B cell (primary cell): ENCODE measurements at places on chromosomes 4 and X. TPM values are rescaled to one million over a fixed set of nuclear protein-coding genes. Genes with fewer than 3 reads are reported as not detected.

- DNase-seq: no peak
Observed at GRCh38 chrX:22078117-22078516, 46.0 kb downstream of the PHEX start.

GRCh38 chr4:6020613-6021012, 2.4 kb upstream of the C4orf50 start:
- DNase-seq: no peak

- DNase-seq: no peak
Observed at GRCh38 chr4:185112104-185112503, 31.0 kb upstream of the SLC25A4 start.

DNA sequence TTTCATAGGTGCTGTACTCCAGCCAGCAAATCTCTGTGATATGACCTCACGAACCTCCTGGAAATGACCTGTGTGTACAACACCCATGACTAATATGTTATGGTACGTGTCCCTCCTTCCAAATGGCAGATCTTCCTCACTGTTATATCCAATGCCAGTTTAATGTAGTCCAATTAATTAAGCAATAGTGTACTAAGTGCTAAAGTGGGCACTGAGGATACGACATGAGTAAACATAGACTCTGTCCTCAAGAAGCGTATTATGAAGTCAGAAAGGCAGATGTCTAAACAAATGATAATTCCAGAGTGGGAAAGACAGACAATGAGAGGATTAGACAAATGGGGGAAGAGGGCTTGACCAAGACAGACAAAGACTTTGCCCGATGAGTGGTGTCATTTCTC, 33.9 kb downstream of the GPRIN3 start:
- no peak for DNase-seq

DNA sequence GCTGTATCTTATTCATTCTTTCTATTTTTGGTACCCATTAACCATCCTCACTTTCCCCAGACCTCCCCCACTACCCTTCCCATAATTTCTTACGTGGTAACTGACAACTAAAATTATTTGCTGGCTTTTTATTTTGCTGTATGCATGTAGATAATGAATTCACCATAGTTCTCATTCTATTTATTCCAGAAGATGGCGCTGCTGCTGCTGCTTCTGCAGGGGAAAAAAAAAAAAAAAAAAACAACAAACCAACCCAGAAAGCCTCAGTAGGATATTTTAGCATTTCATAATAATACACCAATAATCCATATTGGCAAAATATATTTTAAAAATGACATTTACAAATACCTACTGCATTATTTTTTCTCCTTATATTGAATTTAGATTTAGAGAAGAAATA, 416.6 kb upstream of the MAGEB18 start:
- DNase-seq: no peak

GRCh38 chr4:10181745-10182445, 65.3 kb upstream of the WDR1 start:
- DNase-seq: no peak

DNA sequence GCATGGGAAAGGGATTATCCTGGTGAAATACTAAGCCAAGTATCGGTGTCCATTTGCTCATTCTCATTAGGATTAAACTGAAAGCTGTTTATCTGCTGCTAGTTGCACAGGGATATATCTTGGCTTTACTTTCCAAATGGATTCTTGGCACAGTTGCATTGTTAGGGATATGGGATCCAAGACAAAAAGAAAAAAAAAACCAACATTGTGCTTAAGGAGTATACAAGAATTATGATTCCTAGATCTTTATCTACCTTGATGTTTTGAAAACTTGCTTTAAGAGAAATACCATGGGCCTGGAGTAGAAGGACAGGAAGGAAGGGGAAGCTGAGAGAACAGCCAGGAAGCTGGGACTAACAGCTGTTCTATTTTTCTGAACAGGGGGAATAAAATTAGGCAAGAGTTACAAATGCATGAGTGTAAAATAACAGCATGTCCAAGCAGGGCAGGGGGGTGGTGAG, 107.6 kb downstream of the ATXN3L start:
- no peak for DNase-seq

- DNase-seq: no peak
Observed at GRCh38 chr4:121156822-121157769, 7.0 kb downstream of the TNIP3 start.

DNA sequence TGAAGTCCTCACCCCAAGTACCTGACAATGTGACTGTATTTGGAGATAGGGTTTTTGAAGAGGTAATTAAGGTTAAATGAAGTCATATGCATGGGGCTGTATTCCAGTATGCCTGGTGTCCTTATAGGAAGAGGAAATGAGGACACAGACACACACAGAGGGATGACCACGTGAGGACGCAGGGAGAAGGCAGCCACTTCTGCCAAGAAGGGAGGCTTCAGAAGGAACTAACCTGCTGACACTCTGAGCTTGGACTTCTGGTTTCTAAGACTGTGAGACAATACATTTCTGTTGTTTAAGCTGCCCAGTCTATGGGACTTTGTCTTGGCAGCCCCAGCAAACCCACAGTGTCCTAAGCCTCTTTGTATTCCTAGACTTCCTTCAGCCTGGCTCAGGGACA, 3.0 kb upstream of the SLC2A9 start:
- no peak for DNase-seq

DNA sequence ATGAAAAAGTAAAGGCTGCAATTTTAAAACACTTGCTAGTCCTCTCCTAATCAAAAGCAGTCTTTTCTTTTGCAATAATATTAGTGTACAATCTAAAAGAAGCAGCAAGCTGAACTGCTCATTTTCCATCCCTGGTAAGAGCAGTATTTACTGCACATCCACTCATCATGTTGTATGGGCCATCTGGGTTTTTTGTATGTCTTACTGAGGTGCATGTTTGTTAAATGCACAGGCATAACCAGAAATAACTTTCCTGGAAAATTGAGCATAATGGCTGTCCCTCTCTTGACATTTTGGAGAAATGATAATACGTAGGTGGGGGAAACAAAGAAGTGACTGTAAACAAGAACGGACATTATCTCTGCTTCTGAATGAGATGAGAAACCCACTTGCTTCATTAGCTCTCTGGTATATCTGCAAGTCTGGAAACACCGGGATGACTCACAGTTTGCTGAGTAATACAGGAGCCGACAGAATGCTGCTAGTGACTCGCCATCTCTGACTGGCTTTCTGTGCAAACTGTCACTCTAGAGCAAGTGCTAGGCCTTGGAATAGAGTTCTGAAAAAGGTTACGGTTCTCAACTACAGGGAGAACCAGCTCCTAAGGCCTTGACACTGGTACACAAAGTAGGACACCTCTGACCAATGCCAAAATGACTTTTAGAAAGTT, 85.7 kb upstream of the MTM1 start:
- DNase-seq: no peak

DNA sequence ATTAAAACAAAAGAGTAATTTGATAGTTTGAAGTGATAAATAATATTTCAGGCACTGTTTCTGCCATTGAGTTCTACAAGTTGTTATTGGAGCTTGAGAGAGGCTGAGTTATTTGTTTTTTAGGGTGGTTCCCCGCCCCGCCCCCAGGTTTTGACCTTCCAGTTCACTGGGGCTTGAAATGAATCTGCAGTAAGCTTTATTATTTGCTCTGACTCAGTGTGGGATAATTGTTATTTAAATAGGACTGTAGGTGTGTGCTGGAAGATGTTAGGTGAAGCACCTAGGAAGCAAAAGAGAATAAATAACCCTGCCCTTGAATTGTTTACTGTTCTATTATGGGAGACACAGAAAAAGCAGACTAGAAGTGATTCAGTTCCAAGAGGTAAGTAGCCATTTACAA, 81.2 kb upstream of the KCNIP4 start:
- DNase-seq: no peak

- DNase-seq: no peak
Observed at GRCh38 chrX:117788339-117788738, 328.3 kb downstream of the KLHL13 start.

GRCh38 chr4:23934915-23935314, 45.1 kb upstream of the PPARGC1A start:
- no peak for DNase-seq

GRCh38 chrX:153398275-153398960, 2.7 kb downstream of the PNMA6E start:
- no peak for DNase-seq

DNA sequence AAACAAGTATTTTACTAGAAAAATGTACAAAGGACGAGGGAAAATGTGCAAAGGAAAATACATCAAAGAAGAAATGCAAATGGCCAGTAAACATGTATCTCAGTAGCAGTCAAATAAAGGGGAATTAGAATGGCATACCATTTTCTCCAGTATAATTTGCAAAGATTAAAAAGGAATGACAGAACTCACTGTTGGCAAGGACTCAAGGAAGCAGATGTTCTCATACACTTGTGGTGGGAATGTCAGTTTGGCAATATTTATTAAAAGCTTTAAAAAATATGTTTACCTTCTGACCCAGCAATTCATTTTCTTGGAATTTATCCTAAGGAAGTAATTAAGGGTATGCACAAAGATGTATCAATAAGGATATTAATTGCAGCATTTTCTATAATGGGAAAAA, 7.6 kb downstream of the CLCN5 start:
- DNase-seq: no peak

DNA sequence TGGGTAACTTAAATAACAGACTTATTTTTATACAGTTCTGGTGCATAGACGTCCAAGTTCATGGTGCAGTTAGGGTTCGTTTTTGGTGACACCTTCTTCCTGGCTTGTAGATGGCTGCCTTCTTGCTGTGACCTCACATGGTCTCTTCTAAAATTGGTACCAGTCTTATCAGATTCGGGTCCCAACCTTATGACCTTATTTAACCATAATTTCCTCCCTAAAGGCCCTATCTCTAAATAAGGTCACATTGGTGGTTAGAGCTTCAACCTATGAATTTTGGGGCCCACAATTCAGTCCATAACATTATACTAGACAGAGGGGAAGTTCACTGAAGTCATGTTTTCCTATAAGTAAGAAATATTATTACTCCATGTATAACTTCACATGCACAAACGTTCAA, 128.0 kb downstream of the CFAP299 start:
- no peak for DNase-seq

GRCh38 chr4:89212666-89213381, 94.8 kb downstream of the GPRIN3 start:
- DNase-seq: no peak

- no peak for DNase-seq
Observed at GRCh38 chrX:149145845-149146285, 359.2 kb downstream of the IDS start.

DNA sequence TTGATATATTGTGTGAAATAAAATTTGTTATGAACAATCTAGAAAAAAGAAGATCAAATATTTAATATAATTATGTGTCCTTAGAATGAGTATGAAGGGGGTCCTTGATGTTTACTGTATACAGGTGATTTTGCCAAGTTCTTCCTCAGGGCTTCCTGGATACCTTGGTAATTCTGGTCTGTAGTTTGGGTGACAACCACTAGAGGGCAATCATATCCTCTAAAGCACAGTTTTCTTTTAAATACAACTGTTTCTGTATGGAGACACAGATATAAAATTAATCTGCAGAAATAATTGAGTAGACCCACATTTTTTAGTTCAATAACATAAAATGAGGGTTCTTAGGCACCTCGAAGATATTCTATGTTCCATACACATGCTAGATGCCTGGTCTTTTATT, 157.7 kb downstream of the SPANXN1 start:
- DNase-seq: peak; percentile 1

DNA sequence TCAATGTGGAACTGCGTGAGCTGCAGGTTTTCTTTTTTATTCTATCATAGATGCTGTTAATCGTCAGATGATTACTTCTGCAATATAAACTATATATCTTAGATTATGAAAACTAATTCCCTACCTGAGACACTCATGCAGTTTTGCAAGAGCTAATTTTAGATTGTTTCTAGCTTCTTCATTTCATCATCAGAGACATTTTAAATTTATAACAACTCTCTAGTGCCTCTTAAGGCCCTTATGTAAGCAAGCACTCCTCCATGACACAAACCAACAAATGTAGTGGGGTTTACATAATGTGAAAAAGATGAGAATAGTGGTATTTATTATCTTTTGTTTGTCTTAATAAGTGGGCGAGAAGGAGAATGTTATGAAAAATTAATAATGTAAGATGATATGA, 170.2 kb upstream of the ETNPPL start:
- no peak for DNase-seq

- no peak for DNase-seq
Observed at GRCh38 chr4:11480683-11481082, 52.0 kb upstream of the HS3ST1 start.

DNA sequence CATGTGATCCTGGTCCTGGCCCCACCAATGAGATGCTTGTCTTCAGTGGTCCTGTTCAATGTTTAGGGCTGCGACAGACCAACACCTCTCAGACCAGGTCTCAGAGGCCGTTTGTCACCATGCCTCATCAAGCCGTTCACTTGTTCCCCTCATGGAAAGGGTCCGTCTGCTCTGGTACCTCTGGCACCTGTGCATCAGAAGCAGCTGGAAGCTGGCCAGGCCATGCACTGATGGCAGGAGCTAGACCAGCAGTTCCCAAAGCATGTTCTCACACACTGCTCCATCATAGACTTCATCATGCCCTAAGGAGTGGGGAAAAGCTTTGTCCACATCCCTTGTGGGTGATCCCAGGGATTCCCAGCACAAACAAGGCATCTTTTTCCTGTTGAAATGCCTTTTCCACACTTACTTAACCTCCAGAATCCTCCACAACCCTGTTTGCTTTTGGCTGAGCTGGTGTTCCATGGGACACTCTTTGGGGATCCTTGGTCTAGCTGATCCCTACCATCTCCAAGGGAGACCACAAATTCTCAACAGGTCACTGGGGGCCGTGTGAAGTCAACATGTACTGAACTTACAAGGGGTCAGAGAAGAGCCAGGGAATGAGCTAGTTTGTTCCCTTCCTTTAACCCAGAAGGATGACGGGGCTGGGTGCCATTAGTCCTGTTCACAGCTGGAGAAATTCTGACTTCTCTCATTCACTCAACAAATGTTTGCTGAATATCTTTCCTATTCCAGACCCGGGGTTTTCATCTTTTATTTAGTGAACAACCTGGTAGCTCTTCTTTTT, 21.8 kb downstream of the SH3TC1 start:
- DNase-seq: no peak

- no peak for DNase-seq
Observed at GRCh38 chr4:158169931-158170690, 2.7 kb downstream of the GASK1B start.

DNA sequence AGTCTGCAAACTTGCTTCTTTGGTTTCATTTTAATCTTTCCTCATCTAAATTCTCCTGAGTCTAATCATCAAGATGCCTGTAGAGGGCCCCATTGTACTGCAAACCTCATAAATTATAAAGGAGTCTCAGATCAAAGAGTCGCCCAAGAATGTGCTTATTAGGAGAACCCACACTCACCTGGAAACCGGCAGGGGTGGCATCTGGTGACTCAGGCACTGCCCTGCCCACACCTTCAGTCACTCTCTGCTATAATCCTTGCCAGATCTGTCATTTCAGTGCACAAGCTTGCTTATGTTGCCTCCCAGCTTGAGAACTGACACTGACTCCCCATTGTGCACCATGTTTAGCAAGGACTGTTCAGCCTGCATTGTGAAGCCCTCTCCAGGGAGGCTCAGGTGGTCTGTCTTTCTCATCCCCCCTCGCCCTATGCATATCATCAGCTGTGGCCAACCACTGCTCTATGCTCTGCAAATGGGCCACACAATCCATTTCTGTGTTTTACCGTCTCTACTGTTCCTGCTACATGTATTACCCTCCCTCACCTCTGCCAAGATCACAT, 12.4 kb downstream of the EPGN start:
- peak; percentile 31 for DNase-seq

The FAM199X gene
- 19.2 and 20.2 TPM in 2 replicates for total RNA-seq

The YIPF7 gene
- total RNA-seq: 0.53 TPM in 1 of 2 replicates, not detected in the other

The PLP1 gene
- total RNA-seq: not detected in 2 replicates

The XAGE2 gene
- not detected in 2 replicates for total RNA-seq

The NXF2 gene
- not detected in 2 replicates for total RNA-seq

The CORIN gene
- total RNA-seq: 0.25 TPM in 1 of 2 replicates, not detected in the other

The IL1RAPL2 gene
- not detected in 2 replicates for total RNA-seq
